Anterior cingulate cortex (tissue), 58 donors: ENCODE measurements at places on chromosomes 6 and 20.

GRCh38 chr6:156191895-156192294 is 585.3 kb upstream of the ARID1B start:
- DNase-seq, result no peak

DNA sequence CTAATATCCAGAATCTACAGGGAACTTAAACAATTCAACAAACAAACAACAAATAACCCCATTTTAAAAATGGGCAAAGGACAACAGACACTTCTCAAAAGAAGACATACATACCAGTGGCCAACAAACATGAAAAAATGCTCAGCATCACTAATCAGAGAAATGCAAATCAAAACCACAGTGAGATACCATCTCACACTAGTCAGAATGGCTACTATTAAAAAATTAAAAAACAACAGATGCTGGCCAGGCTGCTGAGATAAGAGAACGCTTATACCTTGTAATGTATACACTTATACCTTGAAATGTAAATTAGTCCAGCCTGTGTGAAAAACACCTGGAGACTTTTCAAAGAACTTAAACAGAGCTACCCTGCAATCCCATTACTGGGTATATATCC is 166.8 kb downstream of the IBTK start:
- no peak for DNase-seq

DNA sequence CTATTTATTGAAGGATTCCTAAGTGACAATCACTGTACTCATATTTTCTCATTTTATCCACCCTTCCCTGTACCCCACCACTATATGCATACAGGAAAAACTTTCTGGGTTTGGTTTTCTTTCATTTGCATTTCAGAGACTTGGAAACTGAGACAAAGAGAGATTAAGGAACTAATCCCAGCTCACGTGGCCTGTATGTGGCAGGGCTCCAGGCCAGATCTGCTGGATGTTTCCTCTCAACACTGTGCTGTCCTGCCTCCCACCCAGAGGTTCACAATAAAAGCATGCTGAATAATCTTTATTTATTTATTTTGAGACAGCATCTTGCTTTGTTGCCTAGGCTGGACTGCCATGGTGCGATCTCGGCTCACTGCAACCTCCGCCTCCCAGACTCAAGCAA is 50.2 kb downstream of the CEP162 start:
- no peak for DNase-seq

DNA sequence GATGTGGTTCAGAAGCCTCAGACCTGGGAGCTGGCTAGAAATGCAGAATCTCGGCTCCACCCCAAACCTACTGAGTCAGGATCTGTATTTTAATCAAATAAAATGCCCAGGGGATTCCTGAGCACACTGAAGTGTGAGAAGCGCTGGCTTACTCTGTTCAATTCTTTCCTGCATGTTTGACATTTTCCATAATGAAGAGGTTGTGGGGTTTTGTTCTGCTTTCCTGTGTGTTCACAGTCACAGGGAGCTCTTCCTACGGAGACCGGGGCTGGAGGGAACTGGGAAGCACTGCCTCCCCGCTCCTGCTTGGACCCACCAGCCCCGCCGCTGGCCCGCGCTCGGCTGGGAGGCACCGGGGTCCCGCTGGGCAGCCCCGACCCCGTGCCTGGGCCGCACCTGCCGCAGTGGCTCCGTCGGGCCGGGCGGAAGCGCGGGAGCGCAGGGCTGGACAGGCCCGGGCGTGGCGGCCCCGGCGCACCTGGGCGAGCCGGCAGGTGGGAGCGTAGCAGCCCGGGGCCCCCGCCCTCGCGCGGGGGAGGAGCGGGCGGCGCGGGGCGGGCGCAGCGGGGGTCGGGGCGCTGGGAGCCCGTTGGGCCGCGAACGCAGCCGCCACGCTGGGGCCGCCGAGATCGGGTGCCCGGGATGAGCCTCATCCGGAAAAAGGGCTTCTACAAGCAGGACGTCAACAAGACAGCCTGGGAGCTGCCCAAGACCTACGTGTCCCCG is at the start of gene MAPK13:
Gene MAPK13, plus strand, starts transcription at position 573 of the 726 bp plus-strand sequence. Its CDS starts 70 bp downstream, at position 643.
- no peak for DNase-seq

- no peak for DNase-seq
These were observed 24.5 kb downstream of the ARID1B start for GRCh38 chr6:156801712-156802111.

GRCh38 chr20:34538671-34539123 is 19.8 kb upstream of the MAP1LC3A start:
- peak; percentile 15 for DNase-seq
